AG04450 (cell line): ENCODE measurements at places on chromosomes 7 and 10.

- DNase-seq = peak; percentile 55
These were observed 5.6 kb upstream of the DKK1 start for GRCh38 chr10:52308251-52309031.

- no peak for DNase-seq
These were observed 908 bp downstream of the NOM1 start for GRCh38 chr7:156950381-156950858.

- DNase-seq = no peak
These were observed 50.0 kb downstream of the ABCC2 start for GRCh38 chr10:99832439-99832838.

DNA sequence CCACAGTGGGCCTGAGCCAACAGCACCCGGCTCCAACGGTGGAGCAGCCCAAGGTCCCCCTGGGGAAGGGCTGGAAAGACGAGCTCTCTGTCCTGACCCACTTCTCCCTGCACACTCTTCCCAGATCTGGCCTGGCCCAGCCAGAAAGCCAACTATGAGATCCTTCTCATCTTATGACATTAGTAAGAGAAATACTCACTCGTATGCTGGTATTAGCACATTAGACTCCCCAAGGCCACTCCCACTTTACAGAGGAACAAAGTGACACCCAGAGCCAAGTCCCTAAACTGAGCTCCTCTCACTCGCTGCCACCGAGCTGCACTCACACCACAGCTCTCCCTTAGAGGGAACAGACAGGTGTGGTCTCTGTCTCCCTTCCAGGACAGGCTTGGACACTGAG lies 24.8 kb downstream of the DLG5 start:
- DNase-seq = no peak

- DNase-seq = no peak
These were observed 138.1 kb downstream of the RALA start for GRCh38 chr7:39761449-39761848.

GRCh38 chr10:132937861-132938260 lies 4.5 kb downstream of the CFAP46 start:
- DNase-seq = no peak

DNA sequence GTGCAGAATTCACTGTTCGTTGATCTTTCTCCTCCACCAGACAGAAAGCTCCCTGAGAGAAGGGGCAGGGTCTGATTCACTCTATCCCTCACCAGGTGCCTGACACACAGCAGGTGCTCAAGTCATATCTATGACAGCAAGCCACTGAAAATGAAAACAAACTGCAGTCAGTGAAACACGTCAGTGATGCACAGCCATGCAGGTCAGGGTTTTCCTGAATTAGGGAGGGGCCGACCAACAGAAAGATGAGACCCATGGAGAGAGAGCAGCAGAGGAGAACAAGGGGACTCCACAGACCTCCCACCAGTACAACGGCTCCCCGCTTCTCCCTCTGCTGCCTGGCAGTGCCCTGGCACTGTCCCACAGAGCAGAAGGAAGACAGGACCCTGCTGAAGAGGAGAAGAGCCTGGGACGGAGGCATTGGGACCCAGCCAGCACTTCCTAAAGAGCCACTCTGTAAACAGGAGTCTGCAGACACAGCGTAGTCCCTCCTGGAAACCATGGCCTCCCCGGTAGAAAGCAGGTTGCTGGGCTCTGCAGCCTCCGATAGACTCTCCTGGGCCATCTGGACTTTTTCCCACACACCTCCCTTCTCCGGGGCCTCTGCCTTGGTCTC lies 50.3 kb downstream of the FAM53B start:
- DNase-seq = no peak

- DNase-seq = no peak
These were observed 63.0 kb downstream of the RGS10 start for GRCh38 chr10:119479532-119479931.

GRCh38 chr7:147029953-147030352 lies 913.4 kb downstream of the CNTNAP2 start:
- DNase-seq = no peak

DNA sequence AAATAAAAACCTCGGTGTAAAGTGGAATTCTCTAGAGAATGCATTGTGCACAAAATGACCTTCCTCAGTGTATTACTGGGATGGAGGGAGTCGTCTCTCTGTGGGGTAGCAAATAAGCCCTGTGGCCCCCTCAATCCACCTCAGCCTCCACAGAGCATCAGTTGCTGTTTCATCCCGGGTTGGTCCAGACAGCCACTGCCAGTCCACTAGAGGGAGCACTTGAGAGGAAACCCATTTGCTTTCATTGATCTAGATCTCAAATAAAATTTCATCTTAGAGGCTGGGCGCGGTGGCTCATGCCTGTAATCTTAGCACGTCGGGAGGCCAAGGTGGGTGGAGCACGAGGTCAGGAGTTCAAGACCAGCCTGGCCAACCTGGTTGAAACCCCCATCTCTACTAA lies 1128.7 kb downstream of the CNTNAP2 start:
- DNase-seq = peak; percentile 1

DNA sequence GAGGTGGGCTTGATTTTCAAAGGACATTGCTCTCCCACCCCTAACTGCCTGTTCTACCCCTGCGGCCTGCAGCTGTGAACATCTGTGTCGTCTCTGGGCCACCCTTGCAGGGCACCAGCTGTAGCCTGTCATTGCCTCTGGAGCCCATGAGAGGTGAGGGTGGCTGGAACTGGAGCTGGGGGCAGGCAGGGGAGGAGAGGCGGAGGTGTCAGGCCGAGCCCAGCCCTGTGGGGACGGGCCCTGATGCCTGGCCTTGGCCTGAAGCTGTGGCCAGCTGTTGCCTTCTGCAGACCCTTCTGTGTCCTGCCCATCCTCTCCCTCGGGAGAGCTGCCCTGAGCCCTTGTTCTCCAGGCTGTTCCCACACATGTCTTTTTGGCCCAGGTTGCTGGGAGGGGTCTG lies 44.5 kb downstream of the PALD1 start:
- no peak for DNase-seq

DNA sequence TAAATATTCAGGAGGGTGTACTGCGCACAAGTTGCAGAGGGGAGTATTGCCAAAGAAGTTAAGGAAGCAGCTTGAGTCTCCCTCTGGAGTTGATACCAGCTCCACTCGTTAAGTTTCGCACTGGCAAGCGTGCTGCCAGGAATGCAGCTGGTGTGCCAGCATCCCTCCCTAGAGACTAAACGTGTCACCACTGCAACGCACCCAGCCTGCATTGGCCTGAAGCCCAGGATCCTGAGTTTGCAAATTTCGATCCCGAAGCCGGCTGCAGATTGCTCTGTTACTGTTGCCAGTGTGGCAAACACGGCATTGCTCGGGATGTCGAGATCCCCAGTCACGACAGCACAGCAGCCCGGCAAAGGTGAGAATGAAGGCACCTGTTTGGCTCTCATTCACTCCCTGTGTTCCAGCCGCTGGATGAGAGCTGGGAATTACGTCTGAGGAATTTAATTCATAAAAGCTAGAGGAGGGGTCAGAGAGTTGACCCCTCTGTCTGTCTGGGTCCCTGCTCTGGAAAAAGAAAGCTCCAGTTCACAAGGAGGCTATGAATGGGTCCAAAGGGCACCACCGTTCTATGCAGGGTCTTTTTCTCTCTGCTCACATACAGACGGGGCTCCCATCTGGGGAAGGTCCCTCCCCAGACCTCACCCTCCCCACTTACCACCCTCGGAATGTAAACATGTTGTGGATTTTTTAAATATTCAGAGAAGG lies 61.0 kb downstream of the NRP1 start:
- DNase-seq = peak; percentile 88

GRCh38 chr10:130282492-130283218 lies 146.5 kb downstream of the GLRX3 start:
- DNase-seq = no peak

- no peak for DNase-seq
These were observed 138.1 kb downstream of the ARHGAP22 start for GRCh38 chr10:48466611-48467240.

DNA sequence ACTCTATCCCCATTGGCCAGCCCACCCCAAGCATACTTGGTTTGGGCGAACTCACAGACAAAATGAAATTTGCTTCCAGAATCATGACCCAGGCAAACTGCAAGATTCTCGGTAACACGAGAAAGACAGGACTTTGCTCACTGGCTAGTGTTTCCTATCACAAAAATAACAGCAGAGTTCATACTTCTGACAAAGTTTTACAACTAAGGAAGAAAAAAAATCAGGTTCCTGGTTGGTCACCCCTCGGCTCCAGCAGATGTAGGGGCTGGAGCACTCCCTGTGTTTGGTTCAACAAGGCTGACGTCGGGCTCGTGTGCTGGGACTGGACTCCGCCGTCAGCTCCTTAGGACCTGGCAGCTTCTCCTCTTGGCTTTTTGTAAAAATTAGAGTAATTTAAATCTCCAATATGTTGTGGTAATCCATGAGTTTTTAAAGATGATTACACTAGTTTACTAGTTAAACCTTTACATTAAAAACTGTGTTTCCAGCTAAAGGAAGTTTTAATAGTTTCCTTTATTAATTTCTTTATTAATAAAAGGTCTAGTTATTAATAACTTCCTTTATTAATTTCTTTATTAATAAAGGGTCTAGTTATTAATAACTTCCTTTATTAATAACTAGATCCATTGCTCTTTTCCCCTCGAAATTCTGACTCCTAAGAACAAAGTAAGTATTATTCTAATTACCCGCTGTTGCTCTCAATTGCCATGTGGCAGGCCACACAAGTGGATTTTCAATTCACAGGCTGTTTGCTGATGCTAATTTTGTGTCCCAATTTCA lies 115.6 kb upstream of the RNF32 start:
- DNase-seq = no peak
